ENCODE measurements at places on chromosomes 16 and 17. TPM values are rescaled to one million over a fixed set of nuclear protein-coding genes. Genes with fewer than 3 reads are reported as not detected.
A peak's percentile ranks its signal among the peaks of the same experiment; 100 is the strongest.

The LYZL6 gene
- total RNA-seq: not detected

DNA sequence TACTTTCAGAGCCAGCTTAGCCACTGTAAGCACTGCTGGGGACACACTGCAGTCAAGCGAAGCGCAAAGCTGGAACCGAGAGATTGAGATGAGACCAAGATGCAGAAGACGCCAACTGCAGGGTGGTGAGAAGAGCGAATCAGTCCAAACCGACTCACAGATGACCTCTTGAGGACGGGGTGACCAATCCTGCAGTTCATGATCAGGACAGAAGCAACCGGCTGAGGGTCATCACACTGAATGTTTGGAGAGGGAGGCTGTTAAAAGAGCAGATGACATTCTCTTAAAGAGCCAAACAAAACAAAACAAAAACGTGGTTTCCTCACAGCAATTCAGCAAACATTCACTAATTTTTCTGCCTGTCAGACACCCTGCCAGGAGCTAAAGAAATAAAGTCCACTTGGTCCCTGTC, 8.5 kb downstream of the HASPIN start:
- H3K4me3 ChIP-seq: no peak overlapping the region
- DNase-seq: peak; percentile 48
- no peaks in the 10 kb centered on the region for H3K4me1 ChIP-seq
- H3K27me3 ChIP-seq: no peaks in the 10 kb centered on the region
- H3K27ac ChIP-seq: no peak overlapping the region
- peaks cover 6% of the 10 kb centered on the region for H3K36me3 ChIP-seq

- H3K36me3 ChIP-seq: peaks cover 3% of the 10 kb centered on the region
- H3K27me3 ChIP-seq: no peaks in the 10 kb centered on the region
- no peak overlapping the region for H3K4me3 ChIP-seq
- peak overlapping the region; percentile 53 for H3K27ac ChIP-seq
These were observed 84.4 kb upstream of the GSE1 start for GRCh38 chr16:85528528-85529387.

The CTRB2 gene
- total RNA-seq: 5.1 TPM

GRCh38 chr16:31108794-31109558, 790 bp downstream of the BCKDK start:
- DNase-seq: no peak
- peak overlapping the region; percentile 98 for H3K4me3 ChIP-seq
- peak overlapping the region; percentile 61 for H3K27ac ChIP-seq
- H3K4me1 ChIP-seq: peaks cover 36% of the 10 kb centered on the region
- H3K36me3 ChIP-seq: peaks cover 44% of the 10 kb centered on the region
- no peaks in the 10 kb centered on the region for H3K27me3 ChIP-seq

The TEKT5 gene
- not detected for total RNA-seq

DNA sequence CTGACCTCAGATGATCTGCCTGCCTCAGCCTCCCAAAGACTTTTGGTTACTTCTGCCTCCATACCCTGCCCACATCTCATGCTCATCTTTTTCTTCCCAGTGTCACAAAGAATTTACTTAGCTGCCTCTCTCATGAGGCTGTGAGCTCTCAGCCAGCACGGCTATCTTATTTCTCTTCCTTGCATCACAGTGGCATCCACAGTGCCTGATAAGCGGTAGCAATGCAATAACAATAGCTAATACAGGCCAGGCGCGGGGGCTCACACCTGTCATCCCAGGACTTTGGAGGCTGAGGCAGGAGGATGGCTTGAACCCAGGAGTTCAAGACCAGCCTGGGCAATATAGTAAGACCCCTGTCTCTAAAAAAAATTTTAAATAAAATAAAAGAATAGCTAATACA, 15.5 kb upstream of the MARVELD3 start:
- H3K27ac ChIP-seq: no peak overlapping the region
- H3K4me3 ChIP-seq: no peak overlapping the region
- peaks cover 3% of the 10 kb centered on the region for H3K27me3 ChIP-seq
- H3K36me3 ChIP-seq: no peaks in the 10 kb centered on the region

DNA sequence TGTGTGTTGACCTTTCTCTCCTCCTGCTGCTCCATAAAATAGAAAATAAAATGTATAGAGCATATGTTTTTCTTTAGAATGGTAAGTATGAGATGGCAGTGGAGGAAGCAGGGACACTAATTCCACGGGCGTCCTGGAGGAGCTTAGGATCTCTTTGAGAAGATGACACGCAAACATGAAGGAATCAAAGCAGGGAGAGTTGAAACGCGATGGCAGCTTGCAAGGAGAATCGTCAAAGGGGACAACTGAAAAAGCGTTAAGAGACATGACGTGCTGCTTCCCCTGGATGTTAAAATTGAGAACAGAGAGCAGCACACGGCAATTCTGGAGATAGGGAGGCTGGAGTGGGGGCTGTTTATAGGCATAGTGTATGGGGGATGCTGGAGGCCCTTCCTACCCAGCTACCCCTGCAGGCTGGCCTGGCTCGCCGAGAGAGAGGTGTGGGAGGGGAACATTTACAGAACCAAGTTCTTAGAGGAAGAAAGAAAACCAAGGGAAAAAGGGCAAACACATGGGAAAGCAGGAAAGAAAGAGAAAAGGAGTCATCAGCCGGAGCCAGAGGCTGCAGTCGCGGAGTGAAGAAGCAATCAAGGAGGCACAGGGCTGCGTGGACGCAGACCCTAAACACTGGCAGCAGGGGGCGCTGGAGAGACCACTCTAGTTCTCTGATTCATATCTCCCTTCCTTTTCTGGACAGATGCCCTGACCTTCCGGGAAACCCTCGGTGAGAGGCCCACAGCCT, 55.8 kb downstream of the MYH13 start:
- peaks cover 3% of the 10 kb centered on the region for H3K4me1 ChIP-seq
- H3K36me3 ChIP-seq: no peaks in the 10 kb centered on the region
- no peak overlapping the region for H3K4me3 ChIP-seq

GRCh38 chr16:2388875-2389433, 40.3 kb upstream of the CCNF start:
- no peaks in the 10 kb centered on the region for H3K27me3 ChIP-seq
- H3K4me3 ChIP-seq: no peak overlapping the region
- no peak overlapping the region for H3K27ac ChIP-seq
- DNase-seq: no peak
- no peaks in the 10 kb centered on the region for H3K36me3 ChIP-seq

The OR1A1 gene
- not detected for total RNA-seq

The TBX21 gene
- 0.18 TPM for total RNA-seq

DNA sequence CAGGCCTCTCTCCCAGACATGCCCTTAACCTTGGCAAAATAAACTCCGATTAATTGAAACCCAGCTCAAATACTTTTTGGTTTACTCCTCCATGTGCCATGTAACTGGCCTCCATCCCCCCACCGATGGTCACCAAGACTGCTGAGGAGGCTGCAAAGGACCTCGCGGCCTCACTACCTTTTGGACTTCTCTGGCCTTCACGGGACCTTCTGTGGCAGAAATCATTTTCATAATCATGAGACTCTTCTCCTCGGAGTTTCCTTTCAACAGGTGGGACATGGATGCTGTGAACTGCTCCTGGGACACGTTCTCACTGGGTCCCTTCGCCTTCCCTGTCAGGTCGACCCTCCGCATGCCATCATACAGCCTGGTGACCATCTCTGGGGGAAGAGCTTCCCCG, 9.0 kb downstream of the MEAK7 start:
- peaks cover 4% of the 10 kb centered on the region for H3K4me1 ChIP-seq
- no peak overlapping the region for H3K27ac ChIP-seq
- no peak for DNase-seq
- H3K27me3 ChIP-seq: no peaks in the 10 kb centered on the region

GRCh38 chr17:82734987-82735866, at the start of gene FN3K:
FN3K (plus strand) TSS chr17:82735615; CDS start chr17:82735637, 22 bp downstream.
- DNase-seq: peak; percentile 92
- H3K27me3 ChIP-seq: no peaks in the 10 kb centered on the region
- peak within 1 kb of the TSS; percentile 83 for H3K27ac ChIP-seq
- peaks cover 28% of the 10 kb centered on the region for H3K36me3 ChIP-seq
- H3K4me1 ChIP-seq: peaks cover 13% of the 10 kb centered on the region

The CIBAR2 gene
- total RNA-seq: not detected

DNA sequence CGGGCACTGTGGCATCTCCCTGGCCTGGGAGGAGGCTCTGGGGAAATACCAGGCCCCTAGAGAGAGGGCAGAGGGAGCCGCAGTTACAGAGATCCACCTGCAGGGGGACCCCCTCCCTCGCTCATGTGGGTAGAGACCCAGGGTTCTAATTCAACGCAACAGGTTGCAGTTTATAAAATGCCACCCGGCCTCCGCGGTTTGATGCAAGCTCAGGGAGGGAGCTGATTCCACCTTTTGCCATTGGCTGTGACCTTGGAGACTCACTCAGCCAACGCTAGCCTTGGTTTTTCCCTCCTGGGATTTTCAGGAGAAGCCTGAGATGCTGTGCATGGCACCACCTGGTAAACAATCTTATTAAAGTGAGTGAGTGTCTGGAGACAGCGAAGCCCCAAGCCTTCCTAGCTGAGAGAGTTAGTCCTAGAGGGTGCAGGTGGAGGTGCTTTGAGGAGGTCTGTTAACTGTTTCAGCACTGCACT, 12.1 kb downstream of the TTLL6 start:
- H3K4me3 ChIP-seq: no peak overlapping the region
- peak; percentile 86 for DNase-seq
- no peaks in the 10 kb centered on the region for H3K36me3 ChIP-seq
- no peaks in the 10 kb centered on the region for H3K4me1 ChIP-seq
- peaks cover 27% of the 10 kb centered on the region for H3K27me3 ChIP-seq
- no peak overlapping the region for H3K27ac ChIP-seq

GRCh38 chr17:78281249-78281845, 49.9 kb downstream of the TMEM235 start:
- DNase-seq: no peak
- no peak overlapping the region for H3K4me3 ChIP-seq
- peaks cover 37% of the 10 kb centered on the region for H3K4me1 ChIP-seq
- H3K27me3 ChIP-seq: no peaks in the 10 kb centered on the region
- peak overlapping the region; percentile 40 for H3K27ac ChIP-seq
- peaks cover 1% of the 10 kb centered on the region for H3K36me3 ChIP-seq

The SPIRE2 gene
- total RNA-seq: 8.9 TPM

The KRTAP1-5 gene
- not detected for total RNA-seq

DNA sequence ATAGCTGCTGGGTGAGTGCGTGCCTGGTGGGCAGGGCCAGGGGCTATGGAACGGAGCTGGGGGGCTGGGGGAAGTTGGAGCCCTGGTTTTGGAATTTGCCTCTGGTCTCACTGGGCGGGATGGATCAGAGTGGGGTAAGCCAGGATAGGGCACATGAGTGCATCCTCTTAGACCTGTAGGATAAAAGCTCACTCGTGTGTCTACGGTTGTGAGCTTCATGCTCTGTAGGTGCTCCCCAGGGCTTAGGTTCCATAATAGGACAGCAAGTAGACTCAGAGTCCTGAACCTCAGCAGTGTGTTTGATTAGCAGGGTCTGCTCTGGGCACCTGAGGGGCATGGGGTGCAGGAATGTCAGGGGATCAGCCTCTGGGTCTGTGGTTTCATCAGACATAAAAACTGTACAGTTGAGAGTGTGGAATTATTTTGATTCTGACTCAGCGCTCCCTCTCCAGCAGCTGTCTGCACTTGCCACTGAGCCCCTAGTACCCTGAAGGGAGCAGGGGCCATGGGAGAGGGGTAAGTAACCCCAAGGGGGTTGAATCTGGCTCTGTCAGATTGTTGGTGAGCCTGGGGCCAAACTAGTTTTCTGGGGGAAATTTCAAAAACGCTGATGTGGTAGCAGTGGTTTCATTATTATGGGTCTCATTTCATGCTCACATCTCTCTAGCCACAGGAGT, 84.2 kb upstream of the LGALS9 start:
- H3K4me1 ChIP-seq: peaks cover 50% of the 10 kb centered on the region
- no peak for DNase-seq
- H3K36me3 ChIP-seq: peaks cover 18% of the 10 kb centered on the region
- H3K27me3 ChIP-seq: no peaks in the 10 kb centered on the region

- no peaks in the 10 kb centered on the region for H3K36me3 ChIP-seq
- peaks cover 6% of the 10 kb centered on the region for H3K27me3 ChIP-seq
- DNase-seq: peak; percentile 32
These were observed 374.0 kb upstream of the ASIC2 start for GRCh38 chr17:33667052-33667509.

The CFAP119 gene
- 18.4 TPM for total RNA-seq

DNA sequence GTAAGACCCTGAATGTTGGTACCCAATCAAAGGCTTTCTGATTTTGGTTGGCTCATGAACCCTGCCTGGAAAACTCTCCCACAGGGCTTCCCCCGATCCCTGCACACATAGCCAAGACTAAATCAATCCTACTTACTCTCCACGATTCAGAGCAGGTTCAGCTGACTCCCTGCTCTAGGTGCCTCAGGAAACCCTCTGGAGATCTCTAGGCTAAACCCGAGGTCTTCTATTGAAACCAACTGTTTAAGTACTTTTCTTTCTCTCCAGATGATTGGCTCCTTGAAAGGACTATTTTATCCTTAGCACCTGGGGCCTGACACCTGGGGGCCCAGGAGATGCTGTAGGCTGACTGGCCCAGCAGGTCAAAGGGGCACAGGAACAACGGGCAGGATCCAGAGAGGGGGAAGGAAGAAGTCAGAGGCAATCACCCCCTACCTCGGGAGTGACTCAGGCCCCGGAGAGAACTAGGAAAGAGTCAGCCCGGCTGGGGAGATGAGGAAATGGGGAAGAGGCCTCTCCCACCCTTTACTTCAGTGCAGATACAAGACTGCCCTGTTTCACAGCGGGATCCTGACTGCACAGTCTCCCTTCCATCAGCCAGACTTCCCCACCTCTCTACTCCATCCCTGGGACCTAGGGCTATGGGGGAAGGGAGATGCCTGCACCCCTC, 2.0 kb downstream of the TBC1D10B start:
- H3K27me3 ChIP-seq: no peaks in the 10 kb centered on the region
- peak overlapping the region; percentile 74 for H3K4me3 ChIP-seq
- DNase-seq: no peak
- H3K27ac ChIP-seq: peak overlapping the region; percentile 72

The RSAD1 gene
- total RNA-seq: 41.9 TPM

GRCh38 chr16:66468321-66468965, 41.3 kb downstream of the BEAN1 start:
- no peak overlapping the region for H3K4me3 ChIP-seq
- DNase-seq: no peak
- H3K4me1 ChIP-seq: no peaks in the 10 kb centered on the region
- H3K27ac ChIP-seq: no peak overlapping the region
- H3K27me3 ChIP-seq: peaks cover 40% of the 10 kb centered on the region

DNA sequence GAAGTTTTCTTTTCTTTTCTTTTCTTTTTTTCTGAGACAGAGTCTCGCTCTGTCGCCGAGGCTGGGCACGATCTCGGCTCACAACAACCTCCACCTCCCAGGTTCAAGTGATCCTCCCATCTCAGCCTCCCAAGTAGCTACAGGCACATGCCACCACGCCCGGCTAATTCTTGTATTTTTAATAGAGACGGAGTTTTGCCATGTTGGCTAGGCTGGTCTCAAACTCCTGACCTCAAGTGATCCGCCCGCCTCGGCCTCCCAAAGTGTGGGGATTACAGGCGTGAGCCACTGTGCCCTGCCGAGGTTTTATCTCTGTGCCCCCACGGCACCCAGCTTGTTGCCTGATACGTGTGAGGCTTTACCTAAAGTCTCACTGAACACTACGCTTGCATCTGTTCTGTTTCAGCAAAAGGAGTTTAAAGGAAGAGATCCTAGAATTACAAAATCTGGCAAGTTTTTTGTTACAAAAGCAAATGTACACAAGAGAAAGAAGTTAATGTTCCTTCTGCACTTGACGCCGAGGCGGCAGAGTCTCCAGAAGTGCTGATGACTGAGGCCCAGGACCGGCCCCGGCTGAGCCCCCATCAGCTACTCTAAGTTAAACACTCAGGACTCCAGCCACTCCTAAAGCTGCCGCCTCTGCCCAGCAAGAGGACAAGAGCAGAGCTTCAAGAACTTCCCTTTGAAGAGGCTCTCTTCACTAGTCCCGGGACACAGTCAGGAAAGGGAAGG, 9.2 kb downstream of the ABCA3 start:
- peaks cover 21% of the 10 kb centered on the region for H3K36me3 ChIP-seq
- no peak overlapping the region for H3K27ac ChIP-seq
- H3K27me3 ChIP-seq: no peaks in the 10 kb centered on the region
- H3K4me1 ChIP-seq: peaks cover 11% of the 10 kb centered on the region
- no peak overlapping the region for H3K4me3 ChIP-seq

The CHST6 gene
- total RNA-seq: 0.09 TPM
